ENCODE measurements at places on chromosomes 5 and 9.

DNA sequence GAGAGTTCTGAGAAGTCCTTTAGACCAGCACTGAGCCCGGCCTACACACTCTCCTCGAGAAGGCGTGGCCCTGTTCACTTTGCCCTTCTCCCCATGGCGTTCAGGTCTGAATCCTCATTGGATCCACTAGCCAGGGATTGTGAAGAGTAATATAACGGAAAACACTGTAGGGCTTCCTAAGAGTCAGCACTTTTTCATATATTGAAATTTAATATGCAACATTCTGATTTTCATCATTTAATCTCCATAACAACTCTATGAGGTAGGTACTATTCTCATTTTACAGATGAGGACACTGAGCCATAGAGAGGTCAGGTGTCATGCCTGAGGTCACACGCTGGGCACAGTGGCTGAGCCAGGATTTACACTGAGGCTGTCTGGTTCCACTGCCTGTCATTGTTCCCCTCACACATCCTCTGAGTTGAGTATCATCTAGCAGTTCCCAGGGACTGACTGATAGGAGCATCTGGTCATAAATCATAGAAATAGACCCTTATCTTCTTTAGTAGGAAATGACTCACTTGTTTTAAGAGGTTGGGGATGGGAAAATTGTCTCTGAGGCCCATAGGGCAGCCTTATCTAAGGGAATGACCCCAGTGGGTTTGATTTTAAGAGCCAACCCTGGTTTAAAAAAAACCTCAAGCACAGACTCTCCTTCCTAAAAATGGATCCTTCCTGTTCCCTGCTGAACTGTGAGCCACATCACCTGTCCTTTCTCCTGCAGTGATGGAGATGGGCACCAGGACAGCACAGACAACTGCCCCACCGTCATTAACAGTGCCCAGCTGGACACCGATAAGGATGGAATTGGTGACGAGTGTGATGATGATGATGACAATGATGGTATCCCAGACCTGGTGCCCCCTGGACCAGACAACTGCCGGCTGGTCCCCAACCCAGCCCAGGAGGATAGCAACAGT lies 41.2 kb downstream of the THBS4 start:
- no peak for DNase-seq

DNA sequence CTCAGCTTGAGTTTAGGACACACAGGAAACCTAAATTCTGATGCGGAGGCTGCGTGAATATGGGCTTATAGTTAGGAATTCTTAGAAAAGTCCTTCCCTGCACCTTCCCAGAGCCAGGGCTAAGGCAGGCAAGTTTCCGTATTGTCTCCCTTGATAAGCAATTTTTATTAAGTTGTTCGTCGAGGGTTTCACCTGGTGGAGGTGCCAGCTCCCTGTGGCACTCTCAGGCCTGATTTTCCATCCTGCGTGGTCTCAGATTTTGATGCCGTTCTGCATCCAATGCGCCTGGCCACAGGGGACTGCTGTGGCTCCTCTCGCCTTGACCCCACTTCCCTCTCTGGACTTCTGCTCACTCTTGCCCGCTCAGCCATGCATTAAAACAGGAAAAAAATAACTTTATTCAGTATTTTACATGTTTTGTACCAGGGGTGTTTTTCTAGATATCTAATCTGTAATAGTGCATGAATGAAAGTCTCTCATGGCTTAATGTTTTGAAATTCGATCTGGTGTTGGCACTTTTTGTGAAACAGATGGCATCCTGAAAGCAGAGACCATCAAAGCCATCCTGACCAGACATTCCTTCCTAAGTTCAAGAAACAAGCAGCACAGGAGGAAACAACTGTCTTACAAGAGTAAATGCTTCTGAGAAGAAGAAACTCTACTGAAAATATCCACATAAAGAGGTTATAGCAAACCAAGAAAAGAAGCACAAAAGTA lies 50.7 kb downstream of the TRIP13 start:
- DNase-seq, result no peak

GRCh38 chr5:6659941-6660684 lies 26.9 kb downstream of the SRD5A1 start:
- no peak for DNase-seq

DNA sequence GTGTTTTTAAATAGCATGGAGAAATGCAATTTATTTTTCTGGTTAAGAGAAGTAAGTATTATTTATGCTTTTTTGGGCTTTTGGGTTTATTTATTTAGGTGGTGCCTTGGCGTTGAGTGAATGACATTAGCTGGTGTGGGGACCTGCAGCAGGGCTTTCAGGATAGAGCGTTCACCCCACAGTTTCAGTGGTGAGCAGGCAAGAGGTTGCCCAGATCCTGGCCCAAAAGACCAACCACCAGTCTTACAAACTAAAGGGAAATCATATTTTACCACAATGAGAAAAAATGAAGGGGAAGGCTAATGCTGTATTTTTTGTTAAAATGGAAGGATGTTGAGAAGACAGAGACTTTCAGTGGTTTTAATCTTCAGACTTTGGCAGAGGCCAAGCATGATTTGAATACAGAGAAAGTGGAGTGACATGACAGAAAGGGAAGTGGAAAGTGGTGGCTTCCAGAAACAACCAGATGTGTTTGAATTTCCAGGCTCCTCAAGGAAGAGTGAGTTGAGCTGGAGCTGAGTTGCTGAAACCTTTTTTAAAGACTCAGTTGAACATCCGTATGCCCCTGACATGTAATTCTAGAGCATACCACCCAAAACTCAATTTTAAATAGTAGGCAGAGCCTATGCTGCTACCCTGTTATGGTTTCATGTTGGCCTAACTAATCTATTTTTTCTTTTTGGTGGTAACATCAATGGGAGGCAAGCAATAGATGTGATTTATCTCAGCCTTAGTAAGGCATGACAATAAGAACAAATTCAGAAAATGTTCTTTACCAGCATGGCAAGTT lies 94.8 kb downstream of the AOPEP start:
- DNase-seq, result no peak

DNA sequence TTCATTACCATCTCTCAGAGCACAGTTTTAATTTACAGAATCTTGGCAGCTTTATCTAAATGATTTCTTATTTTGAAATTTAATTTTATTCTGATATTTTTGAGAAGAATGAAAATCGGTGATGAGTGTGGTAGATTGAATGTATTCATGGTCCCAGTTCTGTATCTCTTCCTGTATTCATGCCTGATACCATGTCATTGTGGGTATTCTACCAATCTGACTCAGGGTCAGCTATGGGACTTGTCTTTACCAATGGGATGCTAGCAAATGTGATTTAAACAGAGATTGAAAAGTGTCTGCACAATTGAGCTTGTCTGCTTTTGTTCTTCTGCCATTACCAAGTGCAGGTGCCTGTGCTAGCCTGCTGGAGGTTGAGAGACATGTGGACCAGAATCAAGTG lies 17.8 kb upstream of the ZNF618 start:
- no peak for DNase-seq

- DNase-seq, result no peak
These were observed 23.2 kb downstream of the EGR1 start for GRCh38 chr5:138488481-138488945.

DNA sequence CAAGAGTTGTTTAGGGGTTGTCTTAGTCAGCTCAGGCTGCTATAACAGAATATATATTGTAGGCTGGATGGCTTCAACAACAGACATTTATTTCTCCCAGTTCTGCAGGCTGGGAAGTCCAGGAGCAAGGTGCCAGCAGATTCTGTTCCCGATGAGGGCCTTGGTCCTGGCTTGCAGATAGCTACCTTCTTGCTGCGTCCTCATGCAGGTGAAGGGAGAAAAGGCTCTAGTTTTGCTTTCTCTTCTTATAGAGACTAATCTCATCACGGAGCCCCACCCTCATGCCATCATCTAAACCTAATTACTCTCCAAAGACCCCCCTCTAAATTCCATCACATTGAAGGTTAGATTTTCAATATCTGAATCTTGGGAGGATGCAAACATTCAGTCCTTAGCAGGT lies 246.0 kb upstream of the ANKRD55 start:
- no peak for DNase-seq

DNA sequence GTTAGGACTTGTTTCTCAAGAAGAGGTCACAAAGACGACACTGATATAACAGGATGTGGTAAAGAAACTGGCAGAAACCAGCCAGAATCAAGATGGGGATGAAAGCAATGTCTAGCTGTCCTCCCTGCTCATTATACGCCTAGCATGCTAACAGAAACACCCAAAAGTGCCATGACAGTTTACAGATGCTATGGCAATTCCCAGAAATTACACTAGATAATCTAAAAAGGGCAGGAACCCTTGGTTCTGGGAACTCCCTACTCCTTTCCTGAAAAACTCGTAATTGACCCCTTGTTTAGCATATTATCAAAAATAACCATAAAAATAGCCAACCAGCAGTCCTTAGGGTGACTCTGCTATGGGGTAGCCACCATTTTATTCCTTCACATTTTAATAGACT lies 10.9 kb upstream of the MRPS30 start:
- no peak for DNase-seq

DNA sequence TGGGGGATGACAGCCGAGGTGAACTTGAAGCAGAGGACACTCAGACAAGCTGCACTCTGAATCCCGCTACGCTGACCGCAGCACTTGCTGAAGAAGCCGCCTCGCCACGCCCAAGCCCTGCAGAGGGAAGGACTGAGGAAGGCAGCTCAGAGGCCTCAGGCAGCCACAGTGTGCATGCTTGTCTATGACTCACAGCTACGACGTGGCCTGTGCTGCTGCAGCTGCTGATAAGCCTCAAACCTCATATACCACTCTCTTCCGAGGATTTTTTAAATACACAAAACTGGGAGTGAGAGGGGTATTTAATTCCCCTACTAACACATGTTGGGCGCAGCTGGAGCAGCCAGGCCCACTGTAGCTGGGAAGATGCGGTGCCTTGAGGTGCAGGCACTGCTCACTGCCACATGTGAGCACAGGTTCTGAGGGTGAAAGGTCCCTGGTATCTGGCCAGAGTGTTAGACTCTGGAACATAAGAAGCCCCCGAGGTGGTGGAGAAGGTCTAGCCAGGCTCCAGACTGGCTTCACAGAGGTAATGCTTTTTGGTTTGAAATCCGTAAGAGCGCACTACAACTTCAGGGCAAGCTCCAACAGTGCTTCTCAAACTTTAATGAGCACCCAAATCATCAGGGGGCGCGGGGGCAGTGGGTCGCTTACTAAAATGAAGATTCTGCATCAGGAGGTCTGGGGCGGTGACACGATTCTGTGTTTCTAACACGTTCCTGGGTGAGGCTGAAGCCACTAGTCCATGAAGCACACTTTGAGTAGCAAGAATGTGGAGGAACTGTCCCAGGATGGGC lies 196.8 kb downstream of the AUH start:
- DNase-seq, result peak; percentile 7

DNA sequence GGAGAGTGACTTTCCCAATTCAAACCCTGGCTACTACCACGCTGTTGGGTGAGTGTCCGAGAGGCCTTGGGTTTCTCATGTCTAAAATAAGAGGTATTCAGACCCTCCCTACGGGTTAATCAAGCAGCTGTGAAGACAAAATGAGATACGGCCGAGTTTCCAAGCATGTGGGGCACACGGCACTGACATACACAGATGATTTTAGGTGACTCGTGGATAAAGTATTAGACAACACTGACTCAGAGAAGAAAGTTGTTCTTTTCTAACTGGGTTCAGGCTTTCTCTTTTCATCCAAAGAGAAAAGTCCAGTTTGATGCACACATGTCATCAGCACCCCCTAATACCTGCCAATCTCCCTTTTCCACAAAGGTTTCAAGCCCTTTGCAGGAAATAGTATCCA lies 15.6 kb downstream of the FOXI1 start:
- no peak for DNase-seq

Data from putamen (tissue), 1 donor.